ENCODE measurements at places on chromosomes 12 and 14.

GRCh38 chr12:1560704-1561103, 33.7 kb downstream of the FBXL14 start:
- DNase-seq: no peak

DNA sequence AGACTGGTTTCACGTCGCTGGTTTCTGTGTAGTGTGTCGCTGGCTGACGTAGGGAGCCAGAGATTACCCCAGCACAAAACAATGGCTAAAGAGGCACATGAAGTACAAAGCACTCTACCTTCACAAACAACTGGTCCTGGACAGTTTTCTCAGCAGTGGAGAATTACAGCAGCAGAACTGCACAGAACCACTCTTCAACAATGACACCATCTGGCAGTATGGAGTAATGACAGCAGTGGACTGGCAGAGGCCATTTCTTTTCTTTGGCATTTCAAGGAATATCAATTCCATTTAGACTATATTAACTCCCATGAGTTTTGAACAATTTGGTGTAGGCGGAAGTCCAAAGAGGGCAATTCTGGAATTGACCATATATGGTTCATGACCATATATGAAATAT, 1074.1 kb downstream of the AACS start:
- no peak for DNase-seq

- no peak for DNase-seq
Measured at GRCh38 chr12:132174839-132175490, 30.7 kb downstream of the NOC4L start.

DNA sequence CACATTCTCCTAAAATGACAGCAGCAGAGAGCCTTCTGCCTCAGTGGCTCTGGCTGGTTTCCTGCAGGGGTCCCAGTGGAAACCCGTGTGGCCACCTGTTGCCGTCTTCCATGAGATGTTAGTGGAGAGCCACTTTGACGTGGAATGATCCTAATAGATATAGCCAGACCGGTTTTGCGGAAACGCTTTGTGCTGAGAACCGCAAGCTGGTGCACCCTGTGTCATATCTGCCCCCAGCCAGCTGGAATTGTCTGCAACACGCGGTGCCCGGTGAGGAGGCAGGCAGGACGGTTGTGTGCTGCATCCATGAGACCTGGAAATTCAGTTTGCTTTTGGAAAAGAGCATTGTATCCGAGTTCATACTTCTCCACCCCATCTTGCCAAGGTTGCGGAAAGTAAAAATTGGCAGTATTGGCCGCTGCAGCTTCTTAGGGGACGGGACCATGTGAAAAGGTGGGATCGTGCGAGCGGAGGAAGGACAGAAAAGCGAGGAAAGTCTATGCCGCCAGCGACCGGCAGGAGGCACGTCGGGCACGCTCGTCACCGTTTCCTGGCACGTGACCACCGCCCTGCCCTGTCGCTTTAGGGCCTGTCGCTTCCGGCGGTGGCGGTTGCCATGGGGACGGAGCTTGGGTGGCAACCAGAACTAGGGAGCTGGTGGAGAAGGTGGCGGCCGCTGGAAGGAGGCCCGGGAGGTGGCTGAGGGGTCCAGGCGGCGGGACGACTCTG, at the start of gene CFAP251:
Gene CFAP251, plus strand, starts transcription at position 643 of the 729 bp plus-strand sequence. CDS start 2,714 bp downstream, outside the sequence.
- peak; percentile 93 for DNase-seq

DNA sequence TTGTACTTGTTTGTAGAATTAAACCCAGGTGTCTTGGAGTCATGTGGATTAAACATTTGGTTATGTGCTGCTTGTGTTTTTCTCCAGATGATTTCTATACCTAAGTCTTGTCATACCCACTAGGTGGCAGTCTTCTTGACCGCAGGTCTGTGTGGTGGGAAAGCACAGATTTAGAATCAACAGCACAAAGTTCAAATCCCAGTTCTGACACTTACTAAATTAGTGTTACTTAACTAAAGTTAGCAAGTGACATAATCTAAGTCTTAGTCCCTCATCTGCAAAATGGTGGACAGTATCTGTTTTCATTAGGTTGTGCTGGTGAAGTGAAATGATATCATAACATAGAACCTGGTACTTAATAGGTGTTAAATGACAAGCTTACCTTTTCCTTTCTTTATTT, 151.0 kb upstream of the ARHGAP5 start:
- DNase-seq: no peak

- no peak for DNase-seq
Measured at GRCh38 chr14:73722581-73722980, 8.4 kb upstream of the PNMA1 start.

DNA sequence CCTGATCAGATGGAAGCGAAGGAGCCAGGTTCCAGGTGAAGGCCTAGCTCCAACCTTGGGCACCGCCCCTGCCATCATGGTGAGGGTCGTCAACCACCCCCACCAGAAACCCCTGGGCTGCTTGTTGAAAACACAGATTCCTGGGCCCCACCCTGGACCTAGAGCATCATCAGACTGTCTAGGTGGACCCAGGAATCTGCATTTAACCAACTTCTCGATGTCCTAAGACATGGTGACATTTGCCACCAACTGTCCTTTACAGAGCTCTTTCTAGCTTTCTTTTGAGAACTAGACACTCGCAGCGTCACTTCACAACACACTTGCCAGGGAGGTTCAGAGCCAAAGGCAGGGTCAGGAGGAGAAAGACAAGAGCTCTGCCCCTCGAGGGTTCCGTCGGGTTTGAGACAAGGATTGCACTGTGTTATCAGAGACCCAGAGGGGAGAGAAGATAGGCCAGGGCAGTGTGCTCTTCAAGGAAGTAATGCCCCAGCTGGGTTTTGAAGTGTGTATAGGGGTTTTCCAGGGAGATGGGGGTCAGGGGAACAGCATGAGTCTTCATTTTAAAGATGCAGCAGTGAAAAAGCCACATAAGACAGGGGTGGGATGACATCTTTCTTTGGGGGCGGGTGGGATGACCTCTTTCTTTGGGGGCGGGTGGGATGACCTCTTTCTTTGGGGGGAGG, 24.6 kb downstream of the RFLNA start:
- DNase-seq: no peak

DNA sequence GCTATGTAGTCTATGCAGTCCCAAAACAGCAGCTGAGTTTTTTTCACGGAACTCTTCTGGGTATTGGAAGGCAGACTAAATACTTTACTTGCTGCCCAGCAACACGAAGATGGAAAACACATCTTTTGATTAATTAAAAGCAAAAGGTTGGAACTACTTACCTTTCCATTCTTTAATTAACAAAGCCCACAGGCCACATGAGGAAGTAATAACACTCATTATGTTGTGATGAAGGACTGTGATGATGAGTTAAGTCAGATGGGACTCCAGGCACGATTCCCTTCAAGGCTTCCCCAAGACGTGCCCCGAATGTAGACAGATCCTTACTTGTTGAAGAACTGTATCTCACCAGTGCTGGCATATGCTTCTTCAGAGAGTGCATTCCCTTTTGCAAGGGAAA, 129.0 kb downstream of the WIF1 start:
- DNase-seq: no peak

DNA sequence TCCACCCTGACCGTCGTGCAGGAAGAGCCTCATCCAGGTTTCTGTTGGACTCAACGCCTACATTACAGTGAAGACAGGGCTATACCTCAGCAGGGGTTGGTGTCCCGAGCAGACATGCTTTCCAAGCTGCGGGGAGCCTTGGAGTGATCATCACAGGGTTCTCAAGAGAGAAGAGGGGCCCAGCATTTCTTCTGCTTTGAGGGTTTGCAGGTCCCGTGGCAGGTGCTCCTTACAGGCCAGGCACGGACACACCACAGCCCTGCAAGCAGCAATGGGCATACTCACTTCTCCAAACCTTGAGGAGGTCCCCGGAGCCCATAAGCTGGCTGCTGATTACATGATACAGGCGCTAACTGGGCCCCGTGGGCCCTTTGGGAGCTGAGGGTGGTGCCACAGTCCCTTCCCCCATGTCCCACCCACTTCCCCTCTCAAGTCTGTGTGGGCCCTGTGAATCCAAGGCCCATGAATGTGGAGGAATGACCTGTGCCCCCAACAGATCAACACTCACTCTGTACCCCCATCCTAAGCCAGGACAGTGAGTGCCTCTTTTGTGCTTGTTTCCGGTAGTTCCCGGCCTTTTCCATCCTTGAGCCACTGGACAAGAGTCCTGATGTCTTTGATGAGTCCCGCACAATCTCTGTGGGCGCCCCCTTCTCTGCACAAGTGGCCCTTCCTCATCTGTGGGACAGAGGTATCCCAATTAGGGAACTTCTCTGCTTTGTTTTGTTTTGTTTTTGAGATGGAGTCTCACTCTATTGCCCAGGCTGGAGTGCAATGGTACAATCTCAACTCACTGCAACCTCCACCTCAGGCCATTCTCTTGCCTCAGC, 1.1 kb downstream of the AQP2 start:
- DNase-seq: no peak

DNA sequence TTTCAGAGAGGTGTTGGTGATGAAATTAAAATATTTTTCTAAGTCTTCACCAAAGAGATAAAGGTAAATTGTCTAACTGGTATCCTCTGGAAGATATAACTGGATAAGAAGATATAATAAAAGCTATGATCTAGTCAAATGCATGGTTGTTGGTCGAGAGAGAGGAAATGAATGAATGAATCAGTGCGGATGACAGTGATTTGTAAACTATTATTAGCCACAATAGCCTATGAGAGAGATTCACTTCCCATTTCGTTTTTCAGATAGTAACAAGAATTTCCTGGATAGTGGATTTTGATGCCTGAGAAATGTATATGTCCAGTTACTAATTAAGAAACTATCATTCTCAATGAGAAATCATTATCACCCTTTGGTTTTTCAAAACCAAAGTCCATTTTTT, 63.1 kb downstream of the HEATR5A start:
- DNase-seq: no peak

DNA sequence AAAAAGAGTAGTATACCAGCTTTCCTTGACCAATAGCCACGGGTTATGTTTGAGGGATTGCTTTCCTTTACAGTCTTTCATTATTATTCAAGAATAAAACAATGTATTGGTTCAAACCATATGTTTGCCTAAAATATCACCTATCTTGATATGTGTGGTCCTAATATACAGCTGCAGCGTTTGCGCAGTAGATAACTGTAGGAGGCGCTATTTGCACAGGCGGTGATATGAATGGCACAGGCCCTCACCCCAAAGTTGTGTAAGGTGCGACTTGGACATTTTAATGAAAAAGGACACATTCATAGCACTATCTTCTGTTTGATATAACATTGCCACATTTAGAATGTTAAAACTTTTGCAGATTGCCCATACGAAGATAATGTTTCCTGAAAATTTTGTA, 298.4 kb downstream of the TRHDE start:
- no peak for DNase-seq

DNA sequence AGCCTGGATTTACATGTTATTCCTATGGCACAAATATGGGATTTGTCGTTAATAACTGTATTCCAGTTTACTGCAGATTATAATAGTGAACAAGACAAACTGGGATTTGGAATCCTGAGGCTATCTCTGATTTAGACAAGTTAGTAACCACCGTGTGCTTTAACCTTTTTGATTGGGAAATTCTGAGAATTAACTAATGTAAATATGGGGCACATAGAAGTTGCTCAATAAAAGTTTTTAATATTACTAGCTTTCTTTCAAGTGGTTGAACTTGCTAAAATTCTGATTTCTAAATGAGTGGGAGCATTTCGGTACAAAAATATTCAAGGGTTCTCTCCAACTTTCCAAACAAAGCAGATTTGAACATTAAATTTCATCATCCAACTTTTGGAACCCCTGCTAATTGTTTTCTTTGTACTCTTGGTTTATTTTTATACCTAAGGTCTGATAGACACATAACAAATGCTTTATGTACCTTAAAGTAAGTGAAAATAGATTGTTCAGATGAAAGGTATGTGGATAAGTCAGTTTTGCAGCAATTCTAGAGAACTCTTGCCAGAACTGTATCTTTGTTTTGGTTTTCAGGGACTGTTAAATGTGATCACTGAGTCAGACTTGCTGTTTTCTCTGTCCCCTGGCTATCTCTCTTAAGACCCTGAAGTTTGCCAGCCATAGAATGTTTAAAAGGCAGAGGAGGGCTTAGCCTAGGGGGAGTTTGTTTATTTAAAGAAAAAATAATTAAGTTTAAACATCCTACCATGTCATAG, 57.5 kb downstream of the FRS2 start:
- DNase-seq: no peak

DNA sequence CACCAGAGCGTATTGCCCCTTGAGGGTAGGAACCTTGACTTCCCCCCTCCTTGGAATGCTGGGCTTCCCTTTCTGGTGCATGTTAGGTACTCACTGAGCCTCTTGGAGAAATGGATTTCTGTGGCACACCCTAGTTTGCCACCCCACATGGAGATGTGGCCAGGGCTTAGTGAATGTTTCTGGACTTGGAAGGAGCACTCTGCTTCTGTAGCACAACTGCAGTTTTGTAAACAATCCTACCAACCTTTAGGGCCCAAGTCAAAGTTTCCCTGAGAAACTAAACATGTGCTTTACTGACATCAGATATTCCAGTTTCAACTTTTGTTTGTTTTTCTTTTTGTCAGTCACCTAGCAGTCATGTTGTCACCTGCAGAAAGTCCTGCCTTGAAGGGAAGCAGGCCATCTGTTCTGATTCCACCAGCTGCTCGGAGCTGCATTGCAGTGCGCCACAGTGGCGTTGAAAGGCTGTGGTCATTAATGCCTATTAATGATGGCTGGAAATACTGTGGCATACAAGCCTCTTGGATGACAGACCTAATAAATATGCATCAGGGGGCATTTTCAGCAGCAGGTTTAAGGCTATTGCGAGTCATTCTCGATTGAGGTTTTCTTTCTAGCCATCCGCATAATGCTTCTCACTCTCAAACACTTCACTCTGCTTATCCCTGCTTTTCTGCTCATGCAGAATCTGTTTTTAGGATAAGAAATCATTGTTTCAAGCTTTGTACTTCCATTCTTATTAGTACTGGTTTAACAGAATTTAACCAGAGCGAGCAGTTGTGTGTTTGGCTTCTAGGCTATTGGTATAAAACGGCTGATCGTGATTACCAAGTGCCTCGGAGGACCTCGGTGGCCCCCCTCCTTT, 7.8 kb downstream of the PELI2 start:
- no peak for DNase-seq

- no peak for DNase-seq
Measured at GRCh38 chr12:73159954-73160353, 887.8 kb downstream of the TRHDE start.

DNA sequence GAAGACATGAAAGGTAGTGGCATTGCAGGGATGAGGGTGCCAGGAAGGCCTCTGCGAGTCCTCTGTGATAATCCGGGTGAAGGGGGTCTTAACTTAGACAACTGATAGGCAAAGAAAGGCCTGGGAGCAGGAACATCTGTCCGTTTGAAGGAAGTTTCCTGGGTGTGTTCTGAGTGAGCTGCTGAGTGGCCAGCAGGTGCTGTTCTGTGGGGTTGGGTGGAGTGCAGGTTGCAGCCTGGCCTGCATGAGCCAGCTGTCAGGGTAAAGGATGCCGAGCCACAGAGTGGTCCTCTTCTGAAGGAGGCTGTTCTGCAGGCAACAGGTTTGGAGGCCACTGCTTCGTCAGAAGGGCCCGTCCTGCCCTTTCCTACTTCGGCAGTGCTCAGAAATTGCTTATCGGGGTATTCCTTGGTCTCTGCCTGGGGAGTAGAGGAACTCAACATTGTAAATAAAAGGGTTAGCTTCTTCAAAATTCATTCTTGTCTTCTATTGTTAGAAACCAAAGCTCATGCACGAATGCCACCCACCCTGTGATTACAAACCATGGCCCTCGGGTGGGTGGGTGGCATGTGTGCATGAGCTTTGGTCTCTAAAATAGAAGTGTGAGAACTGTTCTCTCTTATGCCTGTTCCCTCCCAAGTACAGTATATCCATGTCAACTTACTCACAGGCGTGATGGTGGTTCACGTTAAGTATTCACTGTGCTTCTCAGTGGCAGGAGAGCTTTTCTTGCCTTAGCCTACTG, 118.9 kb downstream of the CHST11 start:
- no peak for DNase-seq
